ENCODE measurements at places on chromosomes 12 and 14.

DNA sequence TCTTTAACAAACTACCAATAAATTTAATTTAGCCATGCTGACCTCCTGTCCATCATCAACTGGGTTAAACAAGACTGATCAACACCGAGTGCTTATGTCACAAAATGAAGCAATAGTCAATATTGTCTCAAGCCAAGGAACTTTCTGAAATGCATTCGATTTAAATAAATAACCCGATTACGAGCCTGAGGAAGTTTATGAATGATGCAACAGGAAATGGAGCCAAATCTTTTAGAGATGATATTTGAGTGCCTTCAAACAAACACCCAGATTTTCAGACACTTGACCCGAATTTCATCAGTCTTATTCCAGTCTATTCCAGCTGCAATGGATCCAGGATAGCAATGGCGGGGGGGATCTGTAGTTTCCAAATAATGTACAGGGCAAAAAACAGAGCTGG is 27.9 kb downstream of the FAR2 start:
- DNase-seq: no peak

- no peak for DNase-seq
These were observed at the start of gene HDAC7 for GRCh38 chr12:47819896-47820630. Gene HDAC7, minus strand, starts transcription at chr12:47819903. Its CDS starts 118 bp downstream, at chr12:47819785.

DNA sequence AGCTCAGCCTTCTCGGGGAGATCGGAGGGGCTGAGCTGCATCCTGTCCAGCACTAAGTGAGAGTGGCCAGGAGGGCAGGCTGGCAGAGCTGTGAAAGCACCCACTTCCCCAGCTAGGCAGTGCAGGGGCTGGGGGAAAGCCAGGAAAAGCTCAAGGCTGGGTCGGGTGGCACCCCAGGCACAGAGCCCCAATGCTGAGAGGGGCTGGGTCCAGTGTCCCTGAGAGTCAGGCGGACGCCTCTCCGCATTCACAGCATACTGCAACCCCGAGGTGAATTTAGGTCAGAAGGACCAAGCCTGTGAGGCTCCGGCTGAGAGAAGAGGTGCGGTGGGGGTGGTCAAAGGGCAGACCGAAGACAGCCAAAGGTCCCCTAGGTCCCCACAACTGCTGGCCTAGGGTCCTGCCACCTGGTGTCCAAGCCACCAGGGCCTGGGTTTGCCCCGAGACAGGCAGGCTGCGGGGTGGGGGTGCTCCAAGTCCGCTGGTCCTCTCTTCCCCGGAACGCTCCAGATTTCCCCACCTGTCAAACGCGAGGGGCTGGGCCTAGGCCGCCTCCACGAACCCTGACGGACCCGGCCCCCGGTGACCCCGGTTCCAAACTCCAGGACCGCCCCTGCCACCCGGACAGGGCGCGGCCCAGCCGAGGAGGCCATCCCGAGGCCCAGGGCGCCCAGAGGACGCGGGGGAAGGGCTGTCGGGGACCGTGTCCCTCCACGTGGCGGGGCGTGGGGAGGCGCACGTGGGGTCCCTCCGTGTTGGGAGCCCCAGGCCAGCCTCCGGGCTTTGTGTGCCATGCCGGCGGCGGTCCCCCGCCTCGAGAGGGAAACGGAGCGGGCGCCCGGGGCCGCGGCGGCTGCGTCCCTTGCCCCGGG is 527 bp downstream of the CAMKK2 start:
- DNase-seq: no peak

- no peak for DNase-seq
These were observed 62.7 kb upstream of the PELI2 start for GRCh38 chr14:56055511-56055910.

DNA sequence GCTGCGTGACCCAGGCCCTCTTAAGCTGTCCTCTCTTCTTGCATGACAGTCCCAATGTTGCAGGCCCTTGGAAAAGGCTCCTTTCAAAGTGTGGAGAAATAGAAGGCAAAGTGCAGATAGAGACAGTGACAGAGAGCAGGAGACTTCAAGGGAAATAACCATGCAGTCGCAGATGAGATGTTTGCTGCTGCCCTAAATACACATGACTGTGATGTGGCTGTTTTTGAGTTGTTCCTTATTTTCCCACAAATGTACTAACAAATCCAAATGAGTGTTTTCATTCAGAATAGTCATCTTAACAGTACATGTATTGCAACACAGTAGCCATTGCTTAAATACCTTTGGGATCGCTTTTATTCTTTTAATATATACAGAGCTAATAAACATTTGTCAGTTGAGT is 101.6 kb downstream of the SLC15A5 start:
- no peak for DNase-seq

GRCh38 chr14:54715239-54715638 is 148.3 kb downstream of the SAMD4A start:
- no peak for DNase-seq

DNA sequence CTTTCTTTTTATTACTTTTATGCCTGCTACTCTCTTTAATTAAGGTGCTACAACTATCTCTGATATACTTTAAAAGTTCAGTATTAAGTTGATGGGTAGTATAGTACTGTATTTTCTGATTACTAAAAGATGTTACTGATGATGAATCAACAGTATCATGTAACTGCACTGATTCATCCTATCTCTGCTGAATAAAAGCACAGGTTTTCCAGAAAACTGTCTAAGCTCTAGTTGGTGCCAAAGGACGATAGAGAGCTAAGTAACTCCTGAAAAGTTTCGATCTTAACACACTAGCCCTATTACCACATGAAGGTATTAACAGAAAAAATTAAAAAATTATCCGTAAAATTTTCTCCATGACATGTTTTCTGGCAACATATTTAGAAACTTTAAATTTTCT is 2.1 kb downstream of the SCAF11 start:
- DNase-seq: no peak

- DNase-seq: no peak
These were observed 1.4 kb upstream of the GLTP start for GRCh38 chr12:109881752-109882151.

GRCh38 chr14:73717711-73718417 is 3.7 kb upstream of the PNMA1 start:
- no peak for DNase-seq

- no peak for DNase-seq
These were observed 12.1 kb downstream of the SIRT4 start for GRCh38 chr12:120314220-120314619.

- DNase-seq: no peak
These were observed 5.5 kb downstream of the CNTN1 start for GRCh38 chr12:40697566-40698259.

DNA sequence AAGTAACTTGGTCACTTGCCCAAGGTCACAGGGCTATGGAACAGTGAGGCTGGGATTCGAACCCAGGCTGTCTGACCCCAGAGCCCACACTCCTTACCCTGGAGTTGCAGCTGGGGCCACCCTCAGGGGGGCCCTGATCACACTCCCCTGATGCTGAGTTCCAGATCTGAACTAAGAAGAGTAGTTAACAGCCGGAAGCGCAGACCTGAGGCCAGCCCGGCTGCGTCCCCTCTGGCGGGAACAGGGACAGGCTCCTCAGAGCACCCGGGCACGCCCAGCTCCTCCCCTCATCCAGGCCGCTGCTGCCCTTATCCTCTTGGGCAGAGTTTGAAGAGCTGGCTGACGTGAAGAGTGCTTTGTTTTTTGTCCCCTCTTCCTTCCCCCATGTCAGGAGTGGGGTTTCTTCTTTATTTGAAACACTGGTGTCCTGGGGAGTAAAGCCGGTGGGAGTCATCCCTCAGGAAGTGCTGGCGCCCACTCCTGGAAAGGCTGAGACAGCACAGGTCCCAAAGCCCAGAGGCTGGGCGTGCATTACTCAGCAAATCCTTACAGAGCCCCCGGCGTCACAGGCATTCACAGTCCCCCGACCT is 8.7 kb downstream of the PHB2 start:
- DNase-seq: no peak

DNA sequence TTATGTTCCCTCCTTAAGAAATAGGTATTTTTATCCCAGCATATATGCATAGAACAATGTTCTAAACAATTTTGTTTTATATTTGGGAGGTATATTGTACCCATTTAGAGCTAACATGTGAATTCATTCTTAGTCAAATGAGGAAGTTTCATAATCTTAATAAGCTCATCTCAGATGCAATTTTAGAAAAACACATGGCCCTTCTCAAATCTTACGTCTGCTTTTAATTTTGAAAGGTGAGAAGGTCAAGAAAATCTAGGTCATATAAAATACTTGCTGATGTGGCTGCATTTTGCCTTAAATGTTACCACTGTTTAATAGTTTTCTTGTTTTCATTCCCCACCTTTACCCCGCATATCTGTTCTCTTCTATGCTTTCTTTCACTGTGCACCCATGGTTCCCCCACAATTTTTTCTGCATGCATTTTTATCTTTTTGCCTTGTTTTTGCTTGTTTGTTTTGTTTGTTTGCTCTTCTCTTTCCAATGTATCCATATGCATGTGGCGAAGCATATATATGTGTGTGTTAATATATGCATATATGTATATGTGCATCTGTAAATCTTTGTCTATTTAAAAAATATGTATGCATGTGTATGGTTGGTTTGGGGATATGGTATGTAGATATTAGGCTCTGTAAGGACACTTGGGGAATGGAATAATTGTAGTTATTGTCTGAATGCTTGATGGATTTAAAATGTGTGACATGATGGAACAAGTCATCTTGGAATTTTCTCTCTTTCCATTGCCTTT is 317.1 kb downstream of the BCAT1 start:
- no peak for DNase-seq

DNA sequence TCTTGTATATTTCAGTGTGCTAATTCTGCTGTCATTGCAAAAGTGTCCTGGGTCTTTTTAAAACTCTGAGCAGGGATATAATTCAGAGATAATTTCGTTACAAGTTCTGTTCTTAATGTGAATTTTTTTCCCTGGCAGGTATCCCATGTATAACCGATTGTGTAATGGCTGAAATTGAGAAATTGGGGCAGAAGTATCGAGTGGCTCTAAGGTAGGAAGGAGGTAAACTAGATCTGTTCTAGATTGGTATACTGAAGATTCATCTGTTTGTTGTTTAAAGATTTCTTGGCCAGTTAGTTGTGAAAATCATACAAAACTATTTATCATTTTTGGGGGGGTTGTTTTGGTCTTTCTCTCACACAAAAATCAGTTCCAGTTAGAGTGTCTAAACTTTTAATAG is 10.2 kb downstream of the FCF1 start:
- no peak for DNase-seq

GRCh38 chr12:92457458-92458180 is 245.2 kb upstream of the PLEKHG7 start:
- no peak for DNase-seq

DNA sequence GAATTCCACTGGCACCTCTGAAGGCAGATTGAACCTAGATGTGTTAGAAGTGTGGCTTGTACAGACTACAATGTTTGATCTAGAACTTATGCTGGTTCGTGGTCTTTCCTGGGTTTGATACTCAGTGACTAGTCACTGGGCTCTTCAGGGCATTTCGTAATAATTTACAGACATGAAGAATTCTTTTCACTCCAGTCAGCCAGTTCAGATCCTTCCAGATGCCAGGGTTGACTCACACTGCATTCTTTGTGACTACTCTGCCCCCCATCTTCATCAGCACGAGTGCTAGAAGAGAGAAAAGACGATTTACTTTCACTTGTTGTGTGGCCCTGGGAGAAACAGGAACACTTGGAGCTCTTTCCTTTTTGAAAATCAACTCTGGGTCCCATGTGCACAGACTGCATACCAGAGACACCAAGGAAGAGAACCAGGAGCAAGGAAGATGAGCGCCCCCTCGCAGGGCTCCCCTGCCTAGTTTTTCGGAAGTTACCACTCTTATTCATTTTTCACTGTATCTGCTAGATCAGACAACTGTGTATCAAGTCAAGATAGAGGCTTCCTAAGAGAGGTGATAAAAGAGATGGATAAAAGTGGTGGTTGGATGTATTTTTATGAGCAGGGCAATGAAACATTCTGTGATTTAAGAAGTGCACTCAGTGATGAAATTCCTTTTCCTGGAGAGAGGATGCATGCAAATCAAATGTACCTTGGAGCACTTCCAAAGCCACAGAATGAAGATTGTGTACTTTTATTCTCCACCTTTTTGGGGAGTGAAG is 33.5 kb upstream of the EVL start:
- no peak for DNase-seq

DNA sequence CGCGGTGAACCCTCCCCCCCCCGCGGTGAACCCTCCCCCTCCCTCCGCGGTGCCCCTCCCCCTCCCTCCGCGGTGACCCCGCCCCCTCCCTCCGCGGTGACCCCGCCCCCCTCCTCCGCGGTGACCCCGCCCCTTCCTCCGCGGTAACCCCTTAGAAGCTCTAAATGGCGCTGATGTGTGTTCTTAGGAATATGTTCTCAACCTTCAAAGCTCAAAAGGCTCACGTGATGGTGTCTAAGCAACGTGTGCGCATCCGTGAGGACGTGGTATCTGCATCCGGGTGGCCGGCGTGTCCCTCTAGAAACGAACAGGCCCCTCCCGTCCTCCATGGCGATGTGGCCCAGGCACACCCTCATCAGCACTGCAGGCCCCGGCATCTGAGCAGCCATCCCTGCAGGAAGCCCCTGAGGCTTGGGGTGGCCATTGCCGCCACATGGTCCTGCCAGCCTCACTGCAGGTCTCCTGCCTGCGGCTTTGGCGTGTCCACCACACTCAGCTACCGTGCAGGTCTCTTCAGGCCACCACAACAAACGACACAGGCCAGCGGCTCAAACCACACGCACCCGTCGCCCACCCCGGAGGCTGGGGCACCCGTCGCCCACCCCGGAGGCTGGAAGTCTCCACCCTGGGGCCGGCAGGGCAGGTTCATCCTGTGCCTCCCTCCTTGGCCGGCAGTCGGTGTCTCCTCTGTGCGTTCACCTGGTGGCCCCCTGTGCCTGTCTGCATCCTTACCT is 14.5 kb upstream of the FBRSL1 start:
- no peak for DNase-seq

- DNase-seq: no peak
These were observed 885.8 kb downstream of the FSCB start for GRCh38 chr14:43621282-43621681.

GRCh38 chr12:27964123-27964522 is 8.4 kb downstream of the PTHLH start:
- DNase-seq: no peak

DNA sequence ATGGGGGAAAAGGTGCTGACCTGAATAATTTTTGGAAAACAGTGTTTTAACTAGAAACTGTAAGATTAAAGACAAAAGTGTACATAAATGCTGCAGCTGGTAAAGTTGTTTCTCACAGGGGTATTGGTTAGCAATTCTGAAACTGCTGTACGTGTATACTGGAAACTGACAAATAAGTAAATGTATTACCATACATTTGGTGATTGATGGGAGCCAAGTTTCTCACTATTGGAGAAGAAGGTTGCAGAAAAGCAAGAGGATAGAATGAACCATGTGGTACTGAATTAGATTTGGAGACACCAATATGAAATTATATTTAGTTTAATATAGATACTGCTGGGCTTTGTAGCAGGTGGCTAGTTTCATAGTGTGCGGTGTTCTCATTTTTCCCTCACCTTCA is 19.6 kb upstream of the FBXO33 start:
- DNase-seq: no peak

DNA sequence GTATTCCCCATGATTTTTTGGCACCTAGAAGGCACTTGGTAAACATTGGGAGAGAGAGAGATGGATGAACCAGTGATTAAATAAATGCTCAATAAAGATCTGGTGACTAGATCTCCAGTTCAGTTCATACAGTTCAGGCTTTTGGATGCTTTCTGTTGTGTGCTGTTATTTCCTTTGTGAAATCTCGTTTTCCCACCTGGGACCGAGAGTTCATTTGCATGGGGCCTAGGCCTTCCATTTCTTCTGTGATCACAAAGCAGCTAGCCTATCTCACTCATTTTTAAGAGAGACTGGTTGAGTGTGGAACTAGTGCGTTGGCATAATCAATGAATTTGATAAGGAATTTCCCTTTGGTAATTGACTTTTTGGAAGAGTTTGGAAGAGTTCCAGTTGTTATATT is 104.0 kb downstream of the VRK1 start:
- DNase-seq: no peak

GRCh38 chr14:51596488-51597117 is 55.1 kb upstream of the FRMD6 start:
- DNase-seq: peak; percentile 23
